ENCODE measurements at places on chromosomes 12 and 14. TPM values are rescaled to one million over a fixed set of nuclear protein-coding genes. Genes with fewer than 3 reads are reported as not detected.

- no peak for DNase-seq
These were observed 136.4 kb downstream of the MDGA2 start for GRCh38 chr14:47539031-47539461.

DNA sequence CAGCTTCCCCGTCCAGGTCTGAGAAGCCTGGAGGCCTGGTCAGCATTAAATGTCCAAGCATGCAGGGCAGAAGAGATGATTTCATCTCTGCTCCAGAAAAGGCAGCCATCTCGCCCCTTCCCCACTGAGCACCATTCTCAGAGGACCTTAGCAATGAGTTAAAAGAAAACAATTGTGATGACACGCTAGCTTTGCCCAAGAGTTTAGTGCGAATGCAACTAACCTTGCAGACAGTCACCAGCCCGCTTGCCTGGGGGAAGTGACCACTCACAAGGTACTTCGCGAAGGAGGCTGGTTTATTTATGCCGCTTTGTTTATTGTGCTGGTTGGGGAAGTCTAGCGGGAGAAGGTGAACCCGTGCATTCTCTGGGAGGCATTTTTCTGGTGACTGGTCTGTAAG is 170.7 kb downstream of the RBM19 start:
- no peak for DNase-seq

DNA sequence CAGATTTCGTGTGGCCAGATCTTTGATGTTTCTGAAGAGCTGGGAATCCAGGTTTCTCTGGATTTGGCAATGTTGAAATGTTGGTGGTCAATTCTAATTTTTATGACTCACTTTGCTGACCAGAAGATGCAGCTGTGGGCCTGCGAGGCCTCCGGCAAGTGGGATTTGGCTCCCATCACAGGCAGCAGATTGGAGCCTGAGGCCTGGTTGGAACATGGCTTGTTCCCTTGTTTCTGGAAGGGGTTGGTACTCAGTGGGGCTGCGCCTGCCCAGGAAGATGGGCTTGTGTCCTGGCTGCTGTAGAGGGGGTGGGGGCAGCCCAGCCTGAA is 23.1 kb downstream of the FBRSL1 start:
- no peak for DNase-seq

DNA sequence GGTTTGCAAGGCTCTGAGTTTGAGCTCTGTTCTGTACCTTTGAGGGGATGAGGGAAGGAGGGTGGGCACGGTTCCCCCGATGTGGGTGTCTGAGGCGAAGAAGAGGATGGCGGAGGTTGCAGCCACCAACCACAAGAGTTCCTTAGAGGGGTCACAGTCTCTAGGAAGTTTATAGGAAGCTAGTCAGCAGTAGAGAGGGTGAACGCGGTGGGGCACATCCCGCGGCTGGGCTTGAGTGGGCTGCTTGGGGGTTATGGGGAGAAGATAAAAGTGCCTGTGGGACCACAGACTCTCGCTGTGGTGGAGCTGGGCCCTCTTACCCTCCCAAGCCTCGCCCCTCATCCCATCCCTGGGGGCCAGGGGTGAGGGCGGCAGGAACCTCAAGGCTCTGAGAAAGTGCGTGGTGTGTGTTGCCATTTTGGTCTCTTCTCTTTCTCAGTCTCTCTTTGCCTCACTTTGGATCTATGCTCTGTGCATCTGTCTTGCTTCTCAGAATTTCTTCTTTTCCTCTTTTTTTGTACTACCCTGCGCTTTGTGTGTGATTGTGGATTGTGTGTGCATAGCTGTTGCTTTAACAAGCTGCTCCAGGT is 2.7 kb downstream of the CD4 start:
- no peak for DNase-seq

GRCh38 chr14:105087963-105088811 is 23.0 kb upstream of the GPR132 start:
- DNase-seq = no peak

- no peak for DNase-seq
These were observed 40.1 kb upstream of the DDHD1 start for GRCh38 chr14:53193193-53193592.

DNA sequence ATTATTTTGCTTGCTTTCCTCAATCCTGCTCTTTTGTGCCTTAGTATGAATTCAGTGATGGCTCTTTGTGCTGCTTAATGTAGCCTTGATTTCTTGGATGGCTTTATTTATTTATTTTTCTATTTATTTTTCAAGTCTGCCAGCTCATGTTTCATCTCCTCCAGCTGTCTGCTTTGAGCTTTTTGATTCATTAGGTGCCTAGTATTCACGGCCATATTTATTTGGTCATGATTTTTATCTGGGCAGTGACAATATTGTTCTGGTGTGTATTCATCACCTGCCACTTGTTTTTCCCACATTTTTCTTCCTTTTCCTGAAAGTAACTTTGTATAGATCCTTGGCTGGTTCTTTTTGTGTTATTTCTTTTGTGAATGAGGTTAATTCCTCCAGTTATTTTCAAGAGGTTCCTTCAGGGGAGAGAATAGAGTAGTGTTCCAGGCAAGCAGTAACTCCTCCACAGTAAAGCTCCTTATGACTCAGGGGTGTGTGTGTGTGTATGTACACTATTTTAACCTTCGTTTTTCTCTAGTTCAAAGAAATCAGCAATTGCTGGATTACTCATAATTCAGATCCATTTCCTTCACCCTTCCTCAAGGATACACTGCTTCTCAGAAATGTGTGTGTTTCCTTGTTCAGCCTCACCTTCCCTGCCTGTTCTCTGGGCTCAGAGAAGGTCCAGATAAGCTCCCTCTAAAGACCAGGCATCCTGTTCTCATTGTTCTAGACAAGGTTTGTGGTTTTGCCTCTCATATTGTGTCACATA is 51.6 kb upstream of the PMCH start:
- no peak for DNase-seq

- no peak for DNase-seq
These were observed 13.8 kb upstream of the CPNE8 start for GRCh38 chr12:38919191-38919590.

DNA sequence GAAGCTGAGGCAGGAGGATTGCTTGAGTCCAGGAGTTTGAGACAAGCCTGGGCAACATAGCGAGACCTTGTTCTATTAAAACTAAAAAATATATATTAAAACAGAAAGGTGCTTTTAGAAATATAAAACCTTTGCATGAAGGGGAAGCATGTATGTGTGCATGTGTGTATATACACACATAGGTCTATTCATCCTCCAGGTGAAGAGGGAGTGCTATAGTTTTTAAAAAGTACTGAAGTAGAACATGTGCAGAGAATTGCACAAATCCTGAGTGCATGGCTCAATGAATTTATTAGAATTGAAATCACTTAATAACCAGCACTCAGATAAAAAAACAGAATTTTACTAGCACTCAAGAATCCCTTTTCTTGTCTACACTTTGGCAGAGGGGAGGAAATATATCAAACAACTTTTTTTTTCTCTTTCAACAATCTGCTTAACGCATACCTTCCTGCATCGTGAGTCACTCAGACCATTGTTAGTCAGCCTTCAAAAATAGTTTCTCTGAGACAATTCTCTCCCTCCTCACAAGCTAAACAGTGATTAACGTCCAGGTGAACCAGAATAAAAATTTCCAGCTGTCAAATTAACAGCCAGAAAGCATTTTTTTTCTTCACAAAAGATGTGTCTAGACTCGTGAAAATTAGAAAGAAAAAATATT is 17.7 kb upstream of the NEDD1 start:
- no peak for DNase-seq

GRCh38 chr12:107329569-107330324 is 236.4 kb upstream of the CRY1 start:
- no peak for DNase-seq

Gene TAS2R42
- not detected for total RNA-seq

Gene KRT6A
- not detected for total RNA-seq

Gene TAS2R46
- 0.73 TPM for total RNA-seq

Gene MANSC4
- total RNA-seq = not detected
